ENCODE measurements at places on chromosomes 6 and 20. TPM values are rescaled to one million over a fixed set of nuclear protein-coding genes. Genes with fewer than 3 reads are reported as not detected.

The MTFR2 gene
- total RNA-seq = 1.5 TPM

The TSHZ2 gene
- total RNA-seq = 3.6 TPM

The HLA-F gene
- 30.4 TPM for total RNA-seq

The SIRPB1 gene
- 1.2 TPM for total RNA-seq

The PI3 gene
- not detected for total RNA-seq

The OR2H1 gene
- not detected for total RNA-seq

The SYNE1 gene
- 240 TPM for total RNA-seq

The GSS gene
- 58.3 TPM for total RNA-seq

The GSTA1 gene
- not detected for total RNA-seq

The CYP21A2 gene
- total RNA-seq = 0.72 TPM

- DNase-seq = no peak
Observed at GRCh38 chr20:59663513-59664060, 59.2 kb downstream of the PHACTR3 start.

GRCh38 chr20:60718743-60719480 lies 533.1 kb upstream of the CDH4 start:
- no peak for DNase-seq

DNA sequence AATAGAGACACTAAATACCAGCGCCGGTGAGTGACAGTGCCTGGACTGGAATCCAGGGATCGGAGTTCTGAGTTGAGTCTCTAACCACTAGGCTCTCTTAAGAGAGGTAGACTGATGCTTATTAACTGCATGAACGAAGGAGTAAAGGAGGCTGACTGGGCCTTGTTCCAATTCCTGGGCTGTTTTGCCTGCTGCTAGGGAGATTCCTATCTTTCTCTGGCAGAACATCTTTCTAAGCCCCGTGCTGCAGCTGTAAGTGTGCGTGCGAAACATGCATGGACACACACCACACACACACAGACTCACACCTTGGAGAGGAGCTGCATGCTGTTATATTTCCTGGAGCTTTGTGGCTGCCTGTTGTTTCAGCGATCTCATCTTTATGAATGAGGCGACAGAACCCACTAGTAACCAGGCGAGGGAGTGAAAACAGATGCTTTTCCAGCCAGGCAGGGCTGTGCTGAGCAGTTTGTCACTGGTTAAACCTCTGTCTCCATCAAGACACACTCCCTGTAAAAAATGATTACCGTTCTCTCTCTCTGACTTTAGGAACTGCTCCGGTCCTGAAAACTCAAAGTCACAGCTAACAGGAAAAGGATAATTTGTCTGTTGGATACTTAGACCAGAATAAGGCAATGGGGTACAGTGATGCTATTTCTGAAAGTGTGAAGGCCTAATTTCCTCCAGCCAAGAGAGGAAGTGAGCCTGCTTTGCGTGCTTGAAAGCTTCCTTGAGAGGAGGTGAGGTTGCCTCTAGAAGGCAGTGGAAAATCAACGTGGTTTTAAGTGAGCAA lies 157.4 kb upstream of the ZNF217 start:
- peak; percentile 73 for DNase-seq

DNA sequence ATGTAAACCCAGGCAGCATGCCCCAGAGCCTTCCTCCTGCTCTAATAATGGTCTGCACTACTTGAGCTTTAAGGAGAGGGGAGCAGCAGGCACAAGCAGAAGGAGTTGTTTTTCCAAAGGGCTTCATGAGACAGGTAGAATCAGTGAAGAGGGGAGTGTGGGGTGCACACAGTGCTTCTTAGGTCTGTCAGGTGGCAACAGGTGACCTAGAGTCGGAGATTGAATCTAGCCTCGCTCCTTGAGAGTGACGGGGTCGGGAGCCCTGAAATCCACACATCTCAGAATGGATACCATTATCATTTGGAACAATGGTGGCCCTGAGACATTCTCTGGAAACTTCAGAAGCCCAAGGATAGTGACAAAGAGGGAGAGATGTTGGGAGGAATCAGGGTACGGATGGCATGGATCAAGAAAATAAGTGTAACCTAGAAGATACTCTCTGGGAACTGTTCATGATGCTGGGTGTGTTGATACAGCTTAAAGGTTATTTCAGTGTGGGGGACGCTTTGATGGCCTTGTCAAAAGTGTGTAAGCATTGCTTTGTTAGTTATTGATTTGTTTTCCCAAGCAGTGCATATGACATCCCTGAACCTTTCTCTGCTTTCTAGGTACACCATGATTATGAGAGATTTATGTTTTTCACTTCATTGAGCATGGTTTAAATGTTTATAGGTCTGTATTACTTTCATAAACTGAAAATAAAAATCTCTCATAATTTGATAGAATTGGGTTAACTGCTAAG lies 77.8 kb upstream of the L3MBTL3 start:
- DNase-seq = no peak

- no peak for DNase-seq
Observed at GRCh38 chr20:43238833-43239232, 49.1 kb upstream of the PTPRT start.

DNA sequence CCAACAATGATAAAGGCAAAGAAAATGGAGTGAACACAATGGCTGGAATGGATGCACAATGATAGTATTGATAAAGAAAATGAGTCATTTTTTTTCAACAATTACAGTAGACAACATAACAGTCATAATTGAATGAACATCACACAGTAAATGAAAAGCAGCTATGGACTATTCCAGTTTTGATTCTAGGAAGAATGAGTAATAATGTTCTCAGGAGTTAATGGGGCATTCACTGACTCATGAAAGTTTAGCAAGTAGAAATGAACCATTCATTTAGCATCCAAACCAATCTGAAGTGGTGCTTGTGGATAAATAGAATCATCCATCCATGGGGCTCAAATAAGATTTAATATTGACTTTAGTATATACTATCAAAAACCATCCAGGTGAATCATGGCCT lies 1029.5 kb upstream of the GJE1 start:
- no peak for DNase-seq

- no peak for DNase-seq
Observed at GRCh38 chr6:114075777-114076176, 104.8 kb upstream of the HDAC2 start.

DNA sequence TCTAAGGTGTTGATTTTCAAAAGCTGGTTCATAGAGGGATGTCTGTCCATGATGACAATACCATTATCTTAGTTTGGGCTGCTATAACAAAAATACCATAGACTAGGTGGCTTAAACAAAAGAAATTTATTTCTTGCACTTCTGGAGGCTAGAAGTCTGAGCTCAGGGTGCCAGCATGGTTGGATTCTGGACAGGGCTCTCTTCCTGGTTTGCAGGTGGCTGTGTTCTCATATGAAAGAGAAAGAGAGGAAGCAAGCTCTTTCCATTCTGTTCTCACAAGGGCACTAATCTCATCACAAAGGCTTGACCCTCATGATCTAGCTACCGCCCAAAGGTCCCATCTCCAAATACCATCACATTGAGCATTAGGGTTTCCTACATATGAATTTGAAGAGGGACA lies 144.5 kb upstream of the SLC24A3 start:
- DNase-seq = peak; percentile 19

GRCh38 chr6:64084185-64084663 lies 448.6 kb downstream of the PHF3 start:
- no peak for DNase-seq

- DNase-seq = no peak
Observed at GRCh38 chr20:60224914-60225313, 266.7 kb downstream of the CDH26 start.

- no peak for DNase-seq
Observed at GRCh38 chr6:20826378-20826777, 292.1 kb downstream of the CDKAL1 start.

GRCh38 chr6:105849746-105850145 lies 236.4 kb upstream of the PRDM1 start:
- peak; percentile 82 for DNase-seq

GRCh38 chr6:50843842-50844241 lies 25.2 kb downstream of the TFAP2B start:
- no peak for DNase-seq

DNA sequence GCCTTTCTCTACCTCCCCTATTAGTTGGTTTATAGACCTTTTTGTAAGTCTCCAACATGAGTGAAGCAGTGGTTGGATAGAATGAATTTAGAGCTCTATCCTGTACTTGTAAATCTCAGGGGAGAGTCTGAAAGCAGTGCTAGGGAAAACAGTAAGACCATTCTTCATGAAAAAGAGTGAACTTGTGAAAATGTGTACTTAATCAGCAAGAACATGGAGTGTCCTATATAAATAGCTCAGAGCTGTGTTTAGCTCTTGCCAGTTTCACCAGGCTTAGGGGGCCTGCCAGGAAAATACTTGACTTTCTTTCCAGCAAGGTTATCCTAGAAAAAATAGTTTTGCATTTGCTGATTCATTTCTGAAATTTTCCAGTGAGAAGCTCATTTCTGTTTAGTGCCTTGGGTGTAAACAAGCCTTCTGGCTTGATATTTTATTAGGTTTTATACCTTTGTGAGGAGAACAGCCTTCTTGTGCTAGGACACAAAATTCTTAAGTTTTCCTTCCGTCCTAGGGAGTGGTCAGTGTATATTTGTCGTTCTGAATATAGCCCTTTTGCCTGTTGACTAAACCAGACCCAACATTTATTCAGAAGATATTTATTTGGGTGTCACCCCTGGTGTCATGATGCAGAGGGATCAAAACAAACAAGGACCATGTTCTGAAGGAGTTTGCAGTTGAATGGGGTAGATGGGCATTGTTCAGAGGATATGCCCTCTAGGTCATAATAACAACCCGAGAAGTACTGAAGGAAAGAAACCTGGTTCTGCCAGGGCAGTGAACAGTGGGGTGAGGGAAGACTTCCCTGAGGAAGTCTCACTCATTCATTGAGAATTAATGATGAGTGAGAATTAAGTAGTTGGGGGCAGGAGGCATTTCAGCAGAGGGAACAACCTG lies 7.6 kb downstream of the ARFGEF2 start:
- DNase-seq = peak; percentile 93

DNA sequence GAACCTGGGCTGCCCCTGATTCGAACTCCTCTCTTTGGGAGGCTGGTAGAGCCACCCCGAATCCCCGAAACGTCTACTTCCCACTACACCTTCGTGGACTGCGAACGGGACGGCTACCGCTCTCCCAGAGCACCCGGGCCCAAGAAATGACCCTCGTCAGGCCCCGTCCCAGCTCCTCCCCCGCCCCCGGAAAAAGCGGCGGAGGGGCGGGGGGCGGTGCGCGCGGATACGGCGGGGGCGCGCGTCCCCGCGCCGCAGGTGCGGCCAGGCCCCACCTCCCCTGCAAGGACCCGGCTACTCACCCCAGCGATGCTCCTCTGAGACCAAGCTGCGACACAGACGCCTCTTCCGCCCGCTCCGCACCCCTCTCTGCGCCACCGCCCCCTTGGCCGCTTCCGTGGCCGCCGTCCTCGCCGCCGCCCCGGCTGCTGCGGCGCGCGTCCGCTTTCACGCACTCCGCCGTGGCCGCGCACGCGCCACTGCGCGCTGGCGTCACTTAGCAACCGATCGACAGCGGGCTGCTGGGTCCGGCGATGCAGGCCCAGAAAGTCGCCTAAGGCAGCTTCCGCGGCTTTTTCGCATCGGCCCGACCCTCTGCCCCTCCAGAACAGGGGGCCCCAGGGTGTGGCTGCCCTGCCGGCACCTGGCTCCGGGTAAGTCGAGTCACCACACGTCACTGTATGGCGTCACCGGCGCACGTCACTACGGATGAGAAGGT lies at the start of gene BTBD9:
Gene BTBD9 (minus strand): TSS at position 432 of the 718 bp plus-strand sequence.
- DNase-seq = peak; percentile 95

- DNase-seq = peak; percentile 58
Observed at GRCh38 chr6:162856885-162857284, 129.1 kb downstream of the PACRG start.

DNA sequence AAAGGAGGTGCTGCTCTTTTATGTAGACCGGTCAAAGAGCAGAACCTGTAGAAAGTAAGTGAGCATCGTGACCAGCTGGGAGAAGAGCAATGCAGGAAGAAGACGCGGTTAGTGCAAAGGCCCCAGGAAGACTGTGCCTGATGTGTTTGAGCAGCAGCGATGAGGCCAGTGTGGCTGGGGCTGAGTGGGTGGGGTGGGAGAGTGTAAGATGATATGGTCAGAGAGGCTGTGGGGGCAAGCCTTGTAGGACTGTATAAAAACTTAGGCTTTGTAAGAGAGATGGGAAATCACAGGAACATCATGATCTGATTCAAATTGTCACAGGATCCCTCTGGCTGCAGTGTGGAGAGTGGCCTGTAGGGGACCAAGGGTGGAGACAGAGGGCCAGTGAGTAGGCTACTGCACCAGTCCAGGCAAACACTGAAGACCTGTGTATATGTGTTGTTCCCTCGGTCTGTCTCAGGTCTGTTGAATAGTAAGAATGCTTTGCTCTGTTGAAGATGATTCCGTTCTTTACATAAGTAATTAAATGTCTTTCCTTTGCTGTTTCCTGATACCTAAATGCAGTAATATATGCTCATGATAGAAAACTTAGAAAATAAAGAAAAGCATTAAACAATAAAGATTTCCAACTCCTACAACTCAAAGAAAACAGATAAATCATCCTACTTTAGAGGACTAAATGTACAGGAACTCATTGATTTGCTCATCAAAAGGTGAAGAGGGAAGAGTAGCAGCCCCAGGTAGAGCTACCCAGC lies 23.6 kb upstream of the WFDC2 start:
- DNase-seq = peak; percentile 77

DNA sequence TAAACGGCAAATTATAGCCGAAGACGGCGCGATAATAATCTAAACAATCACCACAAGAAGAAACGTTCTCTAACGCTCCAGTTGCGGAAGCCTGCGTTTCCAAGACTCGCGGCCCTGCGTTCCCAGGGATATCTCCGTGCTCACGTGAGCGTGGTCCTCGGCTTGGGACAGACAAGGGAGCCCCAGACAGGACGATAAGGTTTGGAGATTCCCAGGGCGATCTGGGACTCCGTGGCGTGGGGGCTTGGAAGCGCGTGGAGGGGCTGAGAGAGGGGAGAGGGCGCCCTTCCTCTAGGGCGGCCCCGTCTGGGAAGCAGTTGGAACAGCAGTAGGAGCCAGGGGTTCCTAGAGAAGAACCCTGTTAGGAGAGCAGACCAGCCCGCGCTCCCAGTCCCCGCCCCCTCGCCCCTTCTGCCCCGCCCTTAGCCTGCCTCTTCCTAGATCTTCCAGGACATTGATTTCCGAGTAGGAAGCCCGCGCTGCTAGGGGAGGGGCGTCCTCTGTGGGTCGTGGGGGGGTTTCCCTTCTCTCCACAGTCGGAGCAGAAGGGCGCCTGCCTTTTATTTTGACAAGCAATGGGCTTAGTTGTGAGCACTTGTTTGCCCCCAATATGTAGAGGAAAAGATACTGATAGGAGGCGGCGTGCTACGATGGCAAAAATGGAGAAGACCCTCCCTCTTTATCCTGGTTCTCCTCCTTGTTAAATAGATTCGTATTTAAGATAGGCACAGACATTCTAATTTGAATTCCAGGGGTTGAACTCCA lies 10.6 kb downstream of the NRN1 start:
- peak; percentile 97 for DNase-seq

- peak; percentile 92 for DNase-seq
Observed at GRCh38 chr6:33320315-33321181, 3.0 kb upstream of the ZBTB22 start.

DNA sequence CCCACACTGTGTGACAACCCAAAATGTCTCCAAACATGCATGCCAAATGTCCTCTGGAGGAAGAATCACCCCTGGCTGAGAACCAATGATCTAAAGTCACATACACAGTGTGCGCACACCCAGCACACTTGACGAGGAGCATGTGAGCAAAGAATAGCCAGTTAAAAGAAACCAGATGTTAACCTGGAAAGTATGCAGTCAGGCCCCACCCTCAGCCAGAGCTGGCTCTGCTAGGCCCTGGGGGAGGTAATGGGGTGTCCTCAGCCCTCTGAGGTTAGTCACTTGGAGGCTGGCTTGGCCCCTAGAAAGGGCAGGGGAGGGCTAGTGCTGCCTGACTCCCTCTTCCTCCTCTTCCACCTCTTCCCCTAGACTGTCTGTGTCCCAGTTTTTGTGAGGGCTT lies 15.2 kb upstream of the GUCA1A start:
- no peak for DNase-seq

GRCh38 chr6:104640761-104641160 lies 219.0 kb downstream of the HACE1 start:
- DNase-seq = no peak

All from osteoblast (primary cell).